Osteocyte (in vitro differentiated cells): ENCODE measurements at places on chromosomes 3 and 15.

DNA sequence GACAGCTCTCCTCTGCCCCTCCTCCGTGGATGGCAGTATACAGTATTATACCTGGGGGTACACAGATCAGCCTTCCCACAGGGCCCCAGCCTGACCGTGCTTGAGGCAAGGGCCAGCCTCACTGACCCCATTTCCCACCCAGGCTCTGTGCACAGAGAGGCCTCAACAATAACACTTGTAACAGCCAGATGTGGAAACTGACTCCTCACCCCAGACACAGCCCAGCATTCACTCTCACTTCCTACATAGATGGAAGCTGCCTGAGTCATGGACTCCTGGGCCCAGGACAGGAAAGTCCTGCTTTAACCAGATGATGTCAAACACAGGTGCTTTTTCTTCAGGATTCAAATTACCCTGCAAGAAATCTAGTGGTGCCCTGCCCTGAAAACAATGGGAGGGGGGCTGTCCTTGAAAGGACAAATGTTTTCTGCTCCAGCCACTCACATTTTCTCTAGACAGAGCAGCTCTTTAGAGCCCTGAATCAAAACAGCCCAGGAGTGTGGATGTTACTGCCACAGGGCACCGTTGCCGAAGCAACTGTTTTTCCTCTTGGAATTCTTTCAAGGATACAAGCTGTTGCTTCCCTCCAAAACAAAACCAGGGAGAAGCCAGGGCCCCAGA, 16.4 kb downstream of the CCDC12 start:
- no peak for DNase-seq

GRCh38 chr3:169237201-169237600, 426.3 kb downstream of the MECOM start:
- DNase-seq = no peak

- DNase-seq = peak; percentile 86
Observed at GRCh38 chr15:68315495-68316031, 38.0 kb downstream of the FEM1B start.

GRCh38 chr3:151315136-151315535, 1.5 kb downstream of the GPR87 start:
- no peak for DNase-seq

- DNase-seq = no peak
Observed at GRCh38 chr15:75107516-75107907, 84.1 kb downstream of the PPCDC start.

DNA sequence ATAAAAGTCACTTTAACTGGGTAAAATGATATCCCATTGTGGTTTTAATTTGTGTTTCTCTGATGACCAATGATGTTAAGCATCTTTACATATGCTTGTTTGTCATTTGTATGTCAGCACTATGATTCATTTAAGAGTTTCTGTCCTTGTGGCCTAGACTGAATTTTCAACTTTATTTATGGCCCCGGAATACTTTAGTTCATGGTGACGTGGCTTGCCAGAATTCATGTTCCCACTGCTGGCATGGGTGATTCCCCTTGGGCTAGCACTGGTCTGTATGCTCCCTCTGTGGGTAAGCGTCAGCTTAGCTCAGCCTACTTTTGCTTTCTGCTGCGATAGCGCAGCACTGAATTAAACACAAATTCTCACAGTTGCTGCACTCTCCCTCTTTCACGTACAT, 436.3 kb upstream of the SGO1 start:
- DNase-seq = no peak

GRCh38 chr15:23467110-23467600, 20.1 kb upstream of the GOLGA6L2 start:
- no peak for DNase-seq

- DNase-seq = peak; percentile 95
Observed at GRCh38 chr3:129316248-129317013, 37.8 kb downstream of the HMCES start.

DNA sequence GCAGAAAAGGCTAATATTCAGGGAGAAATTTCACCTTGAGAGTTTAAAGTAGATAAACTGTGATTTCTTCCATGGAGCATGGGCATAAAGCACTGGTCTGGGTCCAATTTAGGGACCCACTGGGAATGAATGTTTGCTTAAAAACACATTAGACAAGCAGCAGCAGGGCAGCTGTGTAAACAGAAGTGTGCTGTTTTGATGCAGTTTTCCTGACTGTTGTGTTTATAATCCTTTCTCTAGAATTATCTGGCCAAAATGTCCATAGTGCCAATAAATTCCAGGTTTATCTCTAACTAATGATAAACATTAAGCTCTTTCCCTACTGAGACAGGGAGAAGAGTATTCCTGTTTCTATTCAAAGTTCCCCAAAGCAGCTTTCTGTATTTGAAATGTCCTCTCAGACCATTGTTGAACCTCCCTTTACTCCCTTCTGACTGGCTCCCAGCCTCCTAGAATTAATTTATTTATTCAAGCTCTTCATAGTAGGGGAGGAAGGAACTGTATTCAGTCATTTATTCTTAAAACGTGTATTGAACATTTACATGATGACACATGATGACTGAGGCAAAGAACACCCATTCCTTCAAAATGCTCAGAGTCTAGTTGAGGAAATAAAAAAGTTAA, 7.0 kb upstream of the TM4SF18 start:
- DNase-seq = no peak

DNA sequence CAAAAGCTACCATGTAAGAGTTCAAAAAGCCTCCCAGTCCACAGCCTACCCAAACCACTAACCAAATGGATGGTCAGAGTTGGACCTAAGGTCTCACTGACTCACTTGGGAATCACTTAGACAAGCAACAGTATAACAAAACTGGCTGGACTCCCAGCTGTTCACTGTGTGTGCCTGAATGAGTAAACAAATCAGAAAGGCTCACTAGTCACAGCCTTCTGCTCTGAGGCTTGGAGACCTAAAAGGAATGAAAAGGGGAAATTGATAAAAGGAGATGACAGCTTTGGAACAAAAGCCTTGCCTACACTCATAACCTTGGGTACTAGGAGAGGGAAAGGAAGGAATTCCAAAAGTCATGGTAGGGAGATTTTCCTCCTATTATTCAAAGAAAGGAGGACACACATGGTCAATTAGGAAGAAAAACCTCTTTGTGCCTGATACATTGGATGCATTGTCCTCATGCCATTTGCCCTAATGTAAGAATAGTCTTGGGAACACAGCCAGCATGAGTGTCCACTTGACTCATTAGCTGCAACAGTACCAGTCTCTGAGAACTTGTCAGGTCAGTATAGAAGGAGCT, 92.3 kb downstream of the FRMD5 start:
- DNase-seq = no peak

DNA sequence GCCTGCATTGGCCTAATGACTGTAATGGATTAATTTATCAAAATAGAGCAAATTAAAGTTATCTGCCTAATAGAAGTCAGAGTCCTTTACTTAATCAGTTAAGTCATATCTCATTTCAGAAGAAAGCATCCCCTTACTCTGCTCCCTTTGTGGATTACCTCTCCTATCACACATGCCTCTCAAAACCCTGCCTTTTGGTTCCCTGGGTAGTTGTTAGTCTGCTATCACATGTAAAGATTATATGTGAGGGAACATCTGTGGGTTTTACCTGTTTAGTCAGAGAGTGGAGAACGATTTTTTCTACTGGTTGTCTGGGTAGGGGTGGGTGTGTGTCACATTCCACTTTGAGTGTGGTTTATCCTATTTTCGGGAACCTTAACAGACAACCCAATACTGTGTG, 16.4 kb downstream of the UBE2E2 start:
- no peak for DNase-seq

DNA sequence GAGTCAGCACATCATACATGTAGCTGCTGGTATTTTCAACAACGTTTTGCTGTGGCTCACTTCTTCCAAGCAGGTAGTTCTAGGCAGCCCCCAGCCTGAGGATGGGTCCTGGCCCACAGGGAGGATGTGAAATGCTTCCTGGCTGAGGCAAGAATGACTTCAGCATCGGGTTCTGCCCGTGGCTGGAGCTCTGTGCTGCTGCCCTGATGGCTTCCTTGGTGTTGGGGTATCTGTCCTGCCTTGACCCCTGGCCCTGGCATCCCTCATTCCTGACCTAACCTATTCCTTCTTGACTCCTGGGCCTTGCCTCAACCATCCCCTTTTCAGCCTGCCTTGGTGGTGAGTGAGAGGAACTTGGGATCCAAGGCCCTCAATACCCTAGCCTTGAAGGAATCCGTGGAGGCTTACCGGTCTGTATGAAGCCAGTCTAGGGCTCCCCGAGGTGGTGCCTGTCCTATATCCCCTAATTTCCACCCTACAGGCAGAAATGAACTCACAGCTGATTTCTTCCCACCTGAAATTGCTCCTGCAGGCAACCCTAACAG, 300.6 kb downstream of the TLE3 start:
- no peak for DNase-seq

- DNase-seq = no peak
Observed at GRCh38 chr3:16146015-16146730, 28.3 kb upstream of the GALNT15 start.

DNA sequence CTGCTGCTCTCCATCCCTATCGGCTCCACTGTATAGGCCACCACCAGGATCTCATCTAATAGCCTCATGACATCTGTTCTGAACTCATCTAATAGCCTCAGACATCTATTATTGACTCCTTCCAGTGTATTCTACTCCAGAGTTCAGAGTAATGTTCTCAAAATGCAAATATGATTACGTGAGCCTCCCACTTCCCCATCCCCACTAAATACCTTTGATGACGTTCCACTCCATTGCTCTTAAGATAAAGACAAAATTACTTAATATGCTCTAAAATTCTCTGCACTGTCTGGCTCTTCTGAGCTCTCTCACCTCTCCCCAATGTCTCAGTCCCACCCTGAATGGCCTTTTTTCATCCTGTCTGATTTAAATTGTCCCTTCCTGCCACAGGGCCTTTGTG, 94.7 kb downstream of the SAMMSON start:
- no peak for DNase-seq

GRCh38 chr3:188889054-188889491, 282.7 kb upstream of the TPRG1 start:
- no peak for DNase-seq

GRCh38 chr3:110031975-110032374, 694.6 kb upstream of the DPPA4 start:
- DNase-seq = no peak

DNA sequence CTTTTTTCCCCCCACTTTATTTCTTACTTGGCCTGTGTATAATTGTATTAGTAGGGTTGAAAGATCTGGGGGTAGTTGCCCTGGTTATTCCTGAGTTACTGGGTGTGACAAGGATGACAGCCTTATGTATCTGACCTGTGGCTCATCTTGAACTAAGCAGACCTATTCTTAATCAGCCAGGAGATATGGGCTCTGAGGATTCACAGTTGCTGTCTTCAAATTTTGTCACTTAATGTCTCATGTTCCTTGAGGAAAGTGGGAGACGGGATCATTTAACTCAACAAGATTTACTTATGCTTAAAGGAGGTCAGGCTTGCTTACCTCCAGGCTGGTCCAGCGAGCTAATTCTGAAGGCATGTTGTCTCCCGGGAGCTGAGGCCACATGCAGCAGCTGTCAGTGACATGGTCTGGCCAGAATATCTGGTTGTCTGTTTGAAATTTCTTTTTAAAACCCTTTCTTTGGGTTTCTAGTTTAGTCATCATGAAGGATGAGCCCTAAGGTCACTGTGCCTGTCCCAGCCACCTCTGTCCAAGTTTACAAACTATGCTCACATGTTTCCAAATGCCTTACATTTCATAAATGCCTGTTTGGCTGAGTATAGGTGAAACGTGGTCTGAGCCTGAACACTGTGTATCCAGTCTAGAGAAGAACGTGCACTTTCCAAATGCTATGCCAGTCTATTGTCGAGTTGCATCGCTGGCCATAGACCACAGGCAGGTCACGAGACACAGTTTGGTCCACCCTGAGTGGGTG, 26.8 kb downstream of the LRTM1 start:
- DNase-seq = no peak

DNA sequence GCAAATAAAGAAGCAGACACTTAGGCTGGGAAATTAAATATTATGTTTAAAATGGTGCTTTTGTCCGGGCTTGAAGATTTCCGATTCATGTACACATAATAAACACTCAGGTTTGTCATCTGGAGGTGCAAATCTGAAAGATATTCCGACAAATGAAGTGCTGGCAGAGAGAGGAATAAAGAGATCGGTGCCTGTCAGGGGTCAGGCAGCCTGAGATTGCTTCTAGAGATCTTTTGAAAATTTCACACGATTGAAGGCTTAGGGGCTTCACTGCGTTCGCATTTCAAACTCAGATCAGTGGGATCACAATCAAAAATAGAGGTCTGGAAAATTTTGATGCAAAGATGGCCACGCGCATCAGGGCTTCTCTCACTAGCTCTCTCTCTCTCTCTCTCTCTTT, 33.2 kb downstream of the NR2F2 start:
- no peak for DNase-seq

DNA sequence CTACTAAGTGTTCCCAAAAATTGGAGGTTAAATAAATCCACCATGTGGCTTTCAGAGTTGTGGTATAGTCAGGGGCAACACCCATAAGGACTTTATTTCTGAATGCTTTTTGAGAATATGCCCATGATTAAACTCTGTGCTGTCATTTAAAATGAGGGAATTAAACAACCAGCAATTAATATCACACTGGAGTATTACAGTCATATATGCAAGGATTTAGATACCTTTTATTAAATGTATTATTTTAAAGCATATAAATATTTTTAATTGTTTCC, 227.6 kb downstream of the ZPLD1 start:
- no peak for DNase-seq

GRCh38 chr15:23436421-23436820, 10.6 kb downstream of the GOLGA6L2 start:
- DNase-seq = peak; percentile 63

GRCh38 chr3:41431386-41431785, 232.1 kb downstream of the CTNNB1 start:
- DNase-seq = no peak

DNA sequence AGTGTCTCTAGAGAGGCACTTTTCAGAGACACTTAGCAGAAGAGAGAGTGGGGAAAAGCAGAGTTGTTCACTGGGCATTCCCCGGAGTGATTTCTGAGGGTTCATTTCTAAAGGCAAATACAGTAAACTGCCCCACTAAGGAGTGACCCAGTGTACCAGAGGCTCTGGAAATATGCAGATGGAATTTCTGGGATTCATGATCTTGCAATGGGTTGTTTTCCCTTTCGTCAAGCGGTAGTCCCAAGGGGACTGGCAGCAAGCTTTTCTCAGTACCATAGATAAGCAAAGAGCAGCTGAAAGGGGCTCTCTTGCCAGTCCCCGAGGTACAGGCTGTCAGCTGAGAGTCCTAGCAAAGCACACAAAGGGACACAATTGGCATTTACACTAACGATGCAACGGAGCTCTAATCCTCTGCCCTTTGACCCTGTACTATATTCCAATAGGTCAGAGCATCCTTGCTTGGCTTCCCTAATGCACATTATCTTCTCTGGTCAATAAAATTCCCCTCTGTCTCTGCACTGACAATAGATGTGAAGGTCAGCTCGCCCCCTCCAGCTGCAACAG, 155.6 kb downstream of the SEMA6D start:
- DNase-seq = no peak

GRCh38 chr15:74621936-74622335, 6.3 kb downstream of the CLK3 start:
- DNase-seq = no peak
